ENCODE measurements at places on chromosomes 5 and 9.
A peak's percentile ranks its signal among the peaks of the same experiment; 100 is the strongest.

DNA sequence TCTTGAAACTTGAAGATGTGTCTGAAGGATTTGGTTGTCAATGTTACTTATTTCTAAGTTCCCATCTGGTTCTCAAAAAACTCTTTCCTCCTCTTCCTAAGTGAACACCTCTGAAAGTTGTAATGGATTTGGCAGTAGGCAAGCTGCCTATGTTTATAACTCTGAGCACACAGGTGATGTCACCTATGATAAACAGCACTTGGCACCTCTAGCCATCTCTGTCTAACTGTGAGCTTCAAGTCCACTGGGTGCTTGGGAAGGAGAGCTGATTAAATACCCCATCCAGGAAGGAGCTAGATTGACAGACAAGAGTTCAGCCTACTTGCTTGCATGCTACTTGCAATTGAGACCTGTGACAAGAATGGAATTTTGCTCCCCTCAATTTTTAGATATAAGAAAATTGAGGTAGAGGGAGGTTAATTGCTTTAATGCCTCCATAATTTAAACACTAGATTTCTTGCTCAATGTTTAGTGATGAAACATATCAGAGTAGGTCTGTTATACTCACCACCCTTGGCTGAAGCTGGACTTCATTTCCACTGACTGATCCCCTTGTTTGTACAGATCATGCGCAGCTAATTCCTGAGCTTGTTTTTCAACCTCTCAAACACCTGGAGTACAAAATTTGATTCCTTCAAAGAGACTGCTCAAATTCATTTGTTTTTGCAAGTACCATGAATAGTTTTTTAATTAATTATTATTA is 49.9 kb downstream of the PDE4D start:
- no peak for DNase-seq

GRCh38 chr5:114412510-114413171 is 50.8 kb downstream of the KCNN2 start:
- DNase-seq: no peak

- DNase-seq: peak; percentile 79
Measured at GRCh38 chr9:113309204-113309813, 6.1 kb upstream of the RNF183 start.

GRCh38 chr9:126516561-126516935 is 97.2 kb upstream of the LMX1B start:
- no peak for DNase-seq

- DNase-seq: no peak
Measured at GRCh38 chr5:127186657-127187056, 103.9 kb upstream of the MEGF10 start.

- DNase-seq: no peak
Measured at GRCh38 chr5:179406031-179406961, 61.0 kb upstream of the ADAMTS2 start.

GRCh38 chr5:168356592-168356991 is 65.1 kb downstream of the WWC1 start:
- DNase-seq: no peak

- DNase-seq: no peak
Measured at GRCh38 chr5:126543009-126543408, 52.0 kb downstream of the ALDH7A1 start.

GRCh38 chr9:134887686-134888602 is 7.3 kb downstream of the FCN2 start:
- no peak for DNase-seq

DNA sequence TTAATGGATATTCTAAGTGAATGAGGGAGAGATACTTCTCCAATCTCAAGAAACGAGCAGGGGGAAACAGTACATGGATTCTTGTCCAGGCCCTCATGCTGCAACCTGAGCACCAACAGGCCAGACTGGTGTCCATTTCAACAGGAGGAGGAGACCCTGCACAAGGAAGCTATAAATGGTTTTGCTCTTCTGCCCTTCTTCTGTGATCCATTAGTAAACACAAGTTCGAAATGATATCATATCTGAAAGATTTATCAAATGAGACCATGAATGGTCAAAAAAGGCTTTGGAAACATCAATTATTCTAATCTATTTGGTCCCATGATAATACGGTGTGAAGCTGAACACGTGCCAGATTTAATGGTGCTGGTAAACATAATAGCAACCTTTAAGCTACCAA is 109.8 kb downstream of the NR6A1 start:
- no peak for DNase-seq

DNA sequence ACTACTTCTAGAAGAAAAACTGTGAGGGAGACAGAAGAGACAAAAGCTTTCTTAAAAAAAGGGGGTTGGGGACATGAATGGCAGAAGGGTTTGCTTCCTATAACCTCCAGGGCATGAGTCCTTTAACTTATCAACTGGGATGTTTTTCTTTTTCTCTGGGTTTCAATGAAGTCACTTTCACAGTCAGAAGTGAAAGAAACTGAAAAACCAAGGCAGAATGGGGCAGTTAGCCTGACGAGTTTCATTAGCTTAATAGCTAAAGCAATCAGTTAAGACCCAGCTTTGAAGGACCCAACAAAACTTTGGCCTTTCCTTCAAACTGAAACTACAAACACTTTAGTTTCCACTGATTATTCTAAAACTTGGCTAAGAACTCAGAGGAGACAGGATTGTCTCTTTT is 4.6 kb upstream of the OR13C8 start:
- DNase-seq: no peak

DNA sequence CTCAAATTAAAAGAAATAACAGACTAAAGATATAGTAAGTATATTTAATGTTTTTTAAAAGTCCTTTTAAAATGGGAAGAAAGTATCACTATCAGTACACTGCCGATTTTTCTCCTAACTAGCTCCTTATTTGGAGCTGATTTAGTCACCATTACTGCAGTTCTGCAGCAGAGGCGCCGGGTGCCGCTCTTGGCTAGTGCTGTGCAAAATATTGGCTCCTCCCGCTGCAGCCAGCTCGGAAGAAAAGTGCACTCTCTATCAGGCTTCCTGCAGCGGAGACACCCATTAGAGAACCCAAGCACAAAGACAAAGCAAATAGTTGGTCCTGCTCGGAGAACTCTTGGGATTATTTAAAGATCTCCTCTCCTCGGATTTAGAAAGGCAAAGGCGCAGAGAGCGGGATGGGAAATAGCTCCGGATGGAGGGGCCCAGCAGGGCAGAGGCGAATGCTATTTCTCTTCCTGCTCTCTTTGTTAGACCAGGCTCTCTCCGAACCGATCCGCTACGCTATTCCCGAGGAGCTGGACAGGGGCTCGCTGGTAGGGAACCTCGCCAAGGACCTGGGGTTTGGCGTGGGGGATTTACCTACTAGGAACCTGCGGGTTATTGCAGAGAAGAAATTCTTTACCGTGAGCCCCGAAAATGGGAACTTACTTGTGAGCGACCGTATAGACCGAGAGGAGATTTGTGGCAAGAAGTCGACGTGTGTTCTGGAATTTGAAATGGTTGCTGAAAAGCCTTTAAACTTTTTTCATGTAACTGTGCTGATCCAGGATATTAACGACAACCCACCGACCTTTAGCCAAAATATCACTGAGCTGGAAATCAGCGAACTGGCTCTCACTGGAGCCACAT is at the start of gene PCDHGB3:
Gene PCDHGB3, plus strand, starts transcription at position 249 of the 855 bp plus-strand sequence. Its CDS starts 153 bp downstream, at position 402.
- peak; percentile 71 for DNase-seq

- DNase-seq: no peak
Measured at GRCh38 chr5:89954916-89955315, 454.6 kb downstream of the CETN3 start.

DNA sequence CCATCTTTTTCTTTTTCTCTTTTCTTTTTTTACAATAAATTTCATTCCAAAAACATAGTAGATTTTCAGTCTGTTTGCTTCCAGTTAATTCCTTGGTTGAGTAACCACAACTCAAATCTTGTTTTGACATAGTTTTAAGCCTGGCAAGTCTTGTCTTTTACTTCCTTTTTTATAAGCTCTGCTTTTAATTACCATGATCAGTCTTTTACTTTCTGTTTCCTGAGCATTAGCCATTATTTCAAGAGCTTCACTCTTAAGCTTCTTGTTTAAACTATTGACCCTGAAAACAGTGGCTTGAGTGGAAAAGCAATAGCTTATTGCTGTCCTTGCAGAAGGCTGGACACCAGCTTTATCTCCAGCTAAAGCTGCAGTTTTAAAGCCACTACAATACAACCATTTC is 1363.3 kb downstream of the MAT2B start:
- DNase-seq: no peak

GRCh38 chr9:95666096-95666784 is 149.5 kb upstream of the PTCH1 start:
- DNase-seq: no peak

DNA sequence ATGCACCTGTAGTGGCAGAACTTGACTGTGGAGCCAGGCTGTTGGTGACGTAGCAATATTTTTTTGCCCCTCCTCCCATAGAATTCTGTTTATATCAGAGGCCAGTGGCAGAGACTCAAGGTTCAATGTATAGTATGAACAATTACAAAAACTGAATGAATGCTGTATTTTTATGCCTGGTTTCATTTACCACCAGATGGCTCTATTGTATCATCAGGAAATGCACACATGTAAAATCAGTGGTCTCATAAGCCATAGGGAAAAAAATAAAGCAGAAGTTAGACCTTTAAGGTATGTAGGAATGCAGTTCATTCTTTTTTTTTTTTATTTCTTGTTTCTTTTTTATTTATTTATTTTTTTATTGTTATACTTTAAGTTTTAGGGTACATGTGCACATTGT is 43.6 kb downstream of the CCDC192 start:
- DNase-seq: no peak

- no peak for DNase-seq
Measured at GRCh38 chr9:88161144-88161543, 22.9 kb upstream of the SPATA31C2 start.

- DNase-seq: no peak
Measured at GRCh38 chr5:32565145-32565544, 20.2 kb upstream of the SUB1 start.

- no peak for DNase-seq
Measured at GRCh38 chr9:86443992-86444391, 89.8 kb upstream of the TUT7 start.

GRCh38 chr5:56375011-56375410 is 141.9 kb upstream of the ANKRD55 start:
- DNase-seq: no peak

GRCh38 chr9:133584167-133584558 is 25.0 kb downstream of the FAM163B start:
- DNase-seq: no peak

GRCh38 chr5:66824476-66824875 is 228.3 kb downstream of the MAST4 start:
- peak; percentile 64 for DNase-seq

GRCh38 chr5:73938938-73939320 is 312.9 kb downstream of the ARHGEF28 start:
- no peak for DNase-seq

DNA sequence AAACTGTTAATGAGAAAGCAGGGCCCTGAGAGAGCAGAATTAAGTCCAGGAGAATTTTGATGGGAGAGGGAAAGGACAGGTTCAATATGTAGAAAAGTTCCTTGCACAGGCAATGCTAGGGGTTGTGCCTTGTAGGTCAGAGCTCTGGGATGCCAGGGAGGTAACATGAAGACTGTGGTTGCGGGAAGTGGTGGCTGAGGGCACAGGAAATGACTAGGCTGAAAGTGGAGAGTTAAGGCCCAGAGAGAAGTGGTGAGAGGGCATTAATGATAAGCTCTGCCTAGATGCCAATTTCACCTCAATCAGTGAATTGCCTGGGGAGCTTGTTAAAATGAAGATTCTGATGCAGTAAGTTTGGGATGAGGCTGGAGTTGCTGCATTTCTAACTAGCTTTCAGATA is 31.5 kb upstream of the PPP3R2 start:
- DNase-seq: no peak

GRCh38 chr5:57896576-57896975 is 414.0 kb upstream of the ACTBL2 start:
- DNase-seq: no peak

DNA sequence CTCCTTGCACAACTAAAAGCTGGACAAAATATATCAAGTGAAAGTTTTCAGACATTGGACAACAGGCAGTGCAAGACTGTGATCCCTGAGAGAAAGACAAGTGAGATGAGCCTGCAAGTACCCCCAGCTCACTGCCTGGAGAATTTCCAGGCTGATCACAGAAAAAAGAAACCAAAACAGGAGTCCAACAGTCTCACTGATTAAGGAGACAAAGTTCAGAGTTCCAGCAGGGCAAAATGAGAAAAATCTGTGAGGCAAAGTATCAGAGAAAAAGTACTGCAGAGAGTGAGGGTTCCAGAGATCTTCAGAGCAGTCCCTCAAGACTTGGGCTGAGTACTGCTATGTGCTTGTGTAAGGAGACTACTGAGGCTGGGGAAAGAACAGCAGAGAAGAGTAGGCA is 56.0 kb upstream of the PRSS3 start:
- no peak for DNase-seq

GRCh38 chr5:128252196-128252595 is 168.6 kb downstream of the SLC12A2 start:
- no peak for DNase-seq

GRCh38 chr9:79477955-79478771 is 93.6 kb upstream of the TLE4 start:
- peak; percentile 59 for DNase-seq

DNA sequence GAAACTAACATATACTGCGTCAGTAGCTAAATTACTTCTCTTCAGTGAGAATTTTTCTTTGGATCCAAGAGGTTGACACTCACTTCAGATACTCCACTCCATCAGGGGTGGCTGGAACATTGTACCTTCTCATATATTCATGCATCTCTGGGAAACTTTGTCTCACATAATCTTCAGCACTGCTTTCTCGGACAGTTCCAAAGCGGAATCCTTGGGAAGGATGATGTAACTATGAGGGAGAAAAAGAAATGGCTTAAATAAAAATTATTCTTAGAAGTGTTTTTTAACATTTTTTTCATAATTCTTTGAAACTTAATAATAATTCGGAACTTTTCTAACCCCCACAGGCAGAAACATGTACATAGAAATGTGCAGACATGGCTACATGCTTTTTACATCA is 33.4 kb upstream of the PPP3R2 start:
- DNase-seq: no peak

- no peak for DNase-seq
Measured at GRCh38 chr5:133108481-133108921, 56.7 kb downstream of the HSPA4 start.

- DNase-seq: no peak
Measured at GRCh38 chr5:79803007-79803406, 113.4 kb downstream of the CMYA5 start.

DNA sequence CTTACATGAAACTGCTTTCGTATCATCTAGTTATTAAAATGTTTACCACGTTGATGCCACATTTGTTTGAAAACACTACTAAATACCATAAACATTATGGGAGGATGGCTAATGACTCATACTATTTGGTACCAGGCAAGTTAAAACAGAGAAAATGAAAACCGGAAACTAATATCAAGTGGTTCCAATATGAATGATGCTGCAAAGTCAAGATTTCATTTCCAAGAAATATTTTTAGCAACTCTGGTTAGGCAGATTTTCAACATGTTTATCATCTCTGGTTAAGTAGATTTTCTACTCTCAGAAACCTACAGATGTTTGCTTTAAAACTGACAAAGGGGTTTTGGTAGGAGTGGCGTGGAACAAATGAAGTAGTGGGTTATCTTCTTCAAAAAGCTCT is 4.9 kb upstream of the F2R start:
- DNase-seq: no peak

GRCh38 chr5:32709750-32710549 is 1.2 kb upstream of the NPR3 start:
- peak; percentile 88 for DNase-seq

- DNase-seq: no peak
Measured at GRCh38 chr9:107222020-107222522, 61.0 kb upstream of the RAD23B start.

GRCh38 chr9:126307322-126308061 is 19.1 kb upstream of the MVB12B start:
- DNase-seq: no peak

Data from activated CD4-positive, alpha-beta T cell treated with anti-CD3 and anti-CD28 coated beads, Interleukin-2, amount 10 ng/mL, durations not matched to agents 24 days and 14 days (primary cell).